ENCODE measurements at places on chromosomes 3 and 15.

GRCh38 chr3:67630666-67631362 lies 23.6 kb downstream of the SUCLG2 start:
- DNase-seq, result no peak

GRCh38 chr3:126445506-126445905 lies 30.2 kb downstream of the ZXDC start:
- DNase-seq, result no peak

DNA sequence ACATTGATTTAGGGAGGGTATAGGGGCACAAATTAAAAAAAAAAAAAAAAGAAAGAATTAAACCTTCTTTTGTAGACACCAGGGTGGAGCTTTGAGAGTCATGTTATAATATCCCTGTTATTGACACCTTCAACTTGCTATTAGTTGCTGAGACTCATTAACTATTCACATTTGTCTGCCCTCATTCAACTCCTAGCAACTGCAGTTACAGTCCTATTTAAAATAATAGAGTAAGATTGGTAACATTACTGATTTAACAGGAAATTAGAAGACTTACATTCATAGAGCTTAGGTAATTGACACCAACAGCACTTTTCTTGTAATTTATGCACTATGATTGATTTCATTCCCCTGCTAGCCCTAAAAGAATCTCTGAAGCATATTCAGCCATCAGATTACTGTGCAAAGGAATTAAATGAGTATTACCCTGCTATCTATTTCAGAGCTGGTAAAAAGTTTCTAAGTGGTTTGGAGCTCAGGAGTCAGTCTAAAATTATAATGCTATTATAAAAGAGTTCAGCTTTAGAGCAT lies 148.8 kb upstream of the TBL1XR1 start:
- DNase-seq, result no peak

DNA sequence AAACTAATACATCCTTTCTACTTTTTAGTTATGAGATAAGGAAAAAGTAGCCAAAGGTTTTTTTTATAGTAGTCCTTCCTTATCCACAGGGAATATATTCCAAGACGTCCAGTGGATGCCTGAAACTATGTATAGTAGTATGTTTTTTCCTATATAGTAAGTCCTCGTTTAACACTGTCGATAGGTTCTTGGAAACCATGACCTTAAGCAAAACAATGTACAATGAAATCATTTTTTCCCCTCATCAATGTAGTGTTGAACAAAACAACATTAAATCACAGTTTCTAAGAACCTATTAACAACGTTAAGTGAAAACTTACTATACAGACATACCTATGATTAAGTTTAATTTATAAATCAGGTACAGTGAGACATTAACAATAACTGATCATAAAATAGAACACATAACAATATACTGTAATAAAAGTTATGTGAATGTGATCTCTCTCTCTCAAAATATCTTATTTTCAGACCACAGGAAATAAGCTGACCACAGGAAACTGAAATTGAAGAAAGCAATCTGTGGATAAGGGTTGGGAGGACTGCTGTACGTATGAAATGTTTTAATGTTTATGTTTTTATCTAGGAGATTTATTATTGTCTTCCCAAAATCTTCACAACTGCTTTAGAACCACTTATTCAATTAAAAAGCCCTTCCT lies 20.6 kb downstream of the COPS2 start:
- DNase-seq, result no peak

- DNase-seq, result no peak
These were observed 32.8 kb upstream of the TOP2B start for GRCh38 chr3:25697553-25697952.

DNA sequence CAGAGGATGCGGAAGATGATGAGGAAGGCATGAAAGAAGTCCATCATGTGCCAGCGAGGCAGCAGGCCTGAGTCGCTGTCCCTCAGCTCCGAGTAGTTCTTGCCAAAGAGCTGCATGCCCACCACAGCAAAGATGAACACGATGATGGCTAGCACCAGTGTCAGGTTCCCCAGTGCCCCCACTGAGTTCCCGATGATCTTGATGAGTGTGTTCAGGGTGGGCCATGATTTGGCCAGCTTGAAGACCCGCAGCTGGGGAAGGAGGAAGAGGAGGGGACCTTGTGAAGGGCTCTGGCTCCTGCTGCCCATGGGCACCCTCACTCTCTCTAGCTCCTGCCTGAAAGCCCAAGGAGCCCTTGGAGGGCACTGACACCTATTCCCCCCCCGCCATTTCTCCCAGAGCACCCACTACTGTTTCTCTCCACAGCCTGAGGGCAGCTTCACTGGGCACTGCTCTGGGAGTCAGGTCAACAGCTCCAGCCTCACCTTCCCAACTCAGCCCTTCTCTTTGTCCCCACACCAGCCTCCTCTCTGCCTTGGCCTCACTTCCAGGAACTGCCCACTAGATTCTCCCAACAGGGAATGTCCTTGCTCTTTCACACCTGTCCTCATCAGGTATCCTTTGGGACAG lies 63.6 kb downstream of the SCN5A start:
- no peak for DNase-seq

- DNase-seq, result no peak
These were observed 1.9 kb downstream of the MRPS25 start for GRCh38 chr3:15063238-15063637.

- no peak for DNase-seq
These were observed 23.9 kb upstream of the B3GNT5 start for GRCh38 chr3:183229178-183229577.

DNA sequence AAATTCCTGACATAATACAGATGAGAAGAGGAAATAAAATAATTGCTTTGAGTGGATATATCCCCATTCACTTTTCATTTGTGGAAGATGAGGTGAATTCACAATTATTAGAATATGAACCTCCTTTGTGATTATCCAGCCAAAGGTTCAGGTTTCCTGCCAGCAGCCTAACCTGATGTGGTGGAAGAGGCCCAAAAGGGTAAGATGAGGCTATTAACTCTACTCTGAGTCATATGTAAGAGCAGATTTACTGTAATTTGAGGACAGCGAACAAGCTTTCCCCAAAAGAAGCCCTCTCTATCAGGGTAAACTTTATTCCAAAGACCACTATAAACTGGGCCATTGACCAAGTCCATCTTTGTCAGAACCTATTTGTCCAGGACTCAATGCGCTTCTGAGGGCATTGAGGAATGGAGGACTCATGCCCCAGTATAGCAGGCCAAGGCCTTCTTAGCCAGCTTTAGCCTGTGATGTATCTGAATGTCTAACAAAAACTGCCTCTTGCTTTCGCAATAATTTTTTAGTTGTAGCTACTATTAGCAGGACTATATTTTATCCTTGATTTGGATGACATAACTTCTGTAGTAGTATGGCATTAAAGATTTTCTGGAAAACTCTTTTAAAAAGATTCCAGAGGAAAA lies 91.1 kb upstream of the ARL6 start:
- DNase-seq, result no peak

- no peak for DNase-seq
These were observed 320.5 kb upstream of the UMPS start for GRCh38 chr3:124409650-124410275.

DNA sequence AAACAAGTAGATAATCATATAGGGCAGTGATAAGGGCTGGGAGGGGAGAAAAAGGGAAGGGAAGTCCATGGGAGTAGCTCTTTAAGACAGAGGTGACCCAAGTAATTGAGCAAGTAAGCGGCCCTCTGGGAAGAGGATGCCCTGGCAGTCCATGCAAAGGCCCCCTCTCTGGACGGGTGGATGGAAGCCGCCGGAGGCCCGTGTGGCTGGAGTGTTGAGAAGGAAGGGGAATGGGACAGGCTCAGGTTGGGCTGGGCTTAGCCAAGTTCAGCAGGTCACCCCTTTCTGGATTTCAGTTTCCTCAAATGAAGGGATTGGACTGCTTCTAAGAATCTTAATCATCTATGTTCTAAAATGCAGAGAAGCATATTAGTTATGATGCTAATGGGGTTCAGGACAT lies 32.4 kb upstream of the TRPM1 start:
- DNase-seq, result no peak

Measured in NCI-H2081 treated with DMSO at 0.1 percent for 48 hours (cell line).